Stimulated activated naive B cell treated with anti-CD40 and anti-IgM and Interleukin-4, amounts not matched to agents 10 μg/mL and 1 μg/mL and 100 μg/mL, for 72 hours (primary cell): ENCODE measurements at places on chromosomes 7 and 10.

DNA sequence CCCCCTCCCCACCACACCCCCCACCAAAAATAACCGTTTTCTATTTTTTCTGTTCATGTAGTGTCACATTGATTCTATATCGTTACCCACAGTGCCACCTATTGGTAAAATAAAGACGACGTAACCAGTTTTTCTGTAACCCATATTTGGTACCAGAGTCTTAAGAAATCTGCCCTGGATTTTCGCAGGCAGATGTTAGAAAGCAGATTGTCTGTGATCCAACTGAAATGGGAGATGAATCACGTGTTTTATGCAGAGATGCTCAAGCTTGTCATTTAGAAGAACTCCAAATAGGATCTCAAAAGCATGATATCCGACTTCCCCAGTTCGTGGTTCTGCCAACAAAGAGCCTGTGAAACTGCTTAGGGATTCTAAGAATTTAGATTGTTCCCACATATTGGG lies 261.1 kb upstream of the CSTF2T start:
- no peak for DNase-seq

DNA sequence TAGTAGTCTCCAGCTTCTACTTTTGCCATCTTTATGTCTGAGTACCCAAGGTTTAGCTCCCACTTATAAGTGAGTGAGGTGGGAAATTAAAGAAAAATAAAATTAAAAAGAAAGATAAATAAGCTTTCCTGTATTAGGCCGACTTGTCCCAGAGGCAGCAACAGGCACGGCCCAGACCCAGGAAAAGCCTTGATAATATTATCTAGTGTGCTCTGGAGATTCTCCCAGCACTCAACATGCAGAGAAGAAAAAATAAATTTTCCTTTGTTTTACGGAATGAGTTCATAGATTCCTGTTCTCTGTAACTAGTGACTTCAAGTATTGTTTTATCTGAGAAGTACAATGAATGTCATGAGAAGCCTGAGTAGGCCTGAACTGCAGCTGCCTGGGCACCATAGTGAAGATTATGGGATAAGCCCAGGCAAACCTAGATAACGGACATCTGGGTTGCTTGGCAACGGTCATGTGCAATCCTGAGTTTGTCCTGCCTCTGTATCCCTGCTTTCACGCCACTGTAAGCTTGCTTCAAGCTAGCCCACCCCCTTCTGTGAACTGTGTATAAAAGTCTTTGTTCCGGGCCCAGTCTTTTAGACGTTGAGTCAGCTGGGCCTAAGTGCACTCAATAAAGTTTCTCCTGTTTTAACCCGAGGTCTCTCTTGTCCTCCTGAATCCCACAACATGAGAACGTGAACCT lies 6.4 kb downstream of the ATE1 start:
- DNase-seq: no peak

- no peak for DNase-seq
These were observed 141.3 kb downstream of the IDE start for GRCh38 chr10:92432596-92432995.

- no peak for DNase-seq
These were observed 17.6 kb upstream of the ELN start for GRCh38 chr7:74010407-74010806.

GRCh38 chr10:14089556-14090292 lies 241.0 kb downstream of the FRMD4A start:
- DNase-seq: no peak

GRCh38 chr10:74900297-74900696 lies 73.9 kb downstream of the KAT6B start:
- DNase-seq: no peak

- DNase-seq: no peak
These were observed 13.9 kb downstream of the PARD3 start for GRCh38 chr10:34801097-34801733.

- no peak for DNase-seq
These were observed 48.1 kb downstream of the GNAI1 start for GRCh38 chr7:80182630-80183276.
